SW 1271 (cell line): ENCODE measurements at places on chromosomes 5 and 9.

DNA sequence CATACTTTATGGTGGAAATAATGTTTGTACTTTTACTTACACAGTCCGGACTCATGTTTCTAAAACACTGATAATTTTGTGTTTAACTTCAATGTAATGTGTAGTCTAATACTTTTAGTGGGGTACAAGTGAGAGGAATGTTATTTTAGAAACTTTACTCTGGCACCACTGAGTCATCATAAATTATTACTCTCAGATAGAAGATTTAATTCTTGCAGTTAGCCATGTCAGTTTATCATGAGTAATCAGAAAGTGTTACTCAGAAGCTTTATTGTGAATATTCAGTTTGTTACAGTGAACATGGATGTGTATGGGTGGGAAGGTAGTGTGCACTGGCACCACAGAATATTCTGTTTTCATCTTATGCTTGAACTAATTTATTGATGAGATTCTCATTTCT lies 20.0 kb downstream of the OGN start:
- DNase-seq = no peak

DNA sequence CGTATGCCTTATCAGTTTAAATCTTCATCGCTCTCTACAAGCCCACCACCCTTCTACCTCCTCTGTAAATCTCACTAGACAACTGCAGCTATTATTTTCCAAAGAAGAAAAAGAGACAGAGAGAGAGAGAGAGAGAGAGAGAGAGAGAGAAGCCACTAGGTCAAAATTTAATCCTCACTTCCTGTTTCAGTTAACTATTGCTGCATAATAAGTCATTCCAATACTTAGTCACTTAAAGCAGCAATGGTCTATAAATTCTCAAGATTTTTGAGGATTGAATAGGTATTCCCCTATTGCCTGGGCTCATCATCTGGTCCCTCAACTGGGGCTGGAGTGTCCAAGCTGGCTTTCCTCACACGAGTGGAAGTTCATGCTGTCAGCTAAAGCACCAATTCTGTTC lies 68.8 kb downstream of the ITGA1 start:
- no peak for DNase-seq

DNA sequence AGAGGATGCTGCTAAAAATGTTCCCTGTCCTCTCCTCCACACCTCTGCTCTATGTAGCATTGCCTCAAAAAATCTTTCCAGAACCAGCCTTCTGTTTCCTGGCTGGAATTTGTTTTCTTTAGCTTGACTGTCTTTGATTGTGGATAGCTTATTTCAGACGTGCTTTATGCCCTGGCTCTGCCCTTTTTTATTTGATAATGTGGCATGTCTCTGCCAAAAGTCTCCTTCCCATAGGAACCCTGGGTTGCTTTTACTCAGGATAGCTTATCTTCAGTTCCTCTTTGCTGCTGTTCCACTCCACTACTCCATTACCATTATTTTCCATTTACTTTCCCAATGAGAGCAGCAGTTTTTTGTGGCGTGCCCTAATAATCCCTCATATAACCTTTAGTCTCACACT lies 885 bp upstream of the TMEM252 start:
- DNase-seq = no peak

- no peak for DNase-seq
Observed at GRCh38 chr9:76114144-76114543, 223.7 kb downstream of the PCSK5 start.

DNA sequence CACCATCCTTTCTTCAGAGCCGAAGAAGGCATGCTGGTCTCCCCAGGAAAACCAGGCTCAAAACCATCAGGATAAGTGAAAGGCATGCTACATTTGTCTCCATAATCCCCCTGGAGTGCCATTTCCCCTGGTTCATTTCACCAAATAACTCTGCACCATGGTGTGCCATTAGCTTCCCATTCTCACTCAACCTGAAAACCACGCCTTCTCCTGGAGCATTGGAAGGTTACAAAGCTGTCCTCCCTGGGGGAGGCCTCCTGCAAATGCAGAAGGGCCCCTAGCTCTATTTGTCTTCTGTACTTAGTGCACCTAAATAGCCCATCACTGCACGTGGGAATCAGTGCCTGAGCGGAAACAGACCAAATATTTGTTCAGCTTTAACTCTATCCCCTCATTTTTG lies 90.2 kb upstream of the ICE1 start:
- DNase-seq = no peak

GRCh38 chr5:180873615-180874520 lies 12.8 kb upstream of the ZFP62 start:
- no peak for DNase-seq

DNA sequence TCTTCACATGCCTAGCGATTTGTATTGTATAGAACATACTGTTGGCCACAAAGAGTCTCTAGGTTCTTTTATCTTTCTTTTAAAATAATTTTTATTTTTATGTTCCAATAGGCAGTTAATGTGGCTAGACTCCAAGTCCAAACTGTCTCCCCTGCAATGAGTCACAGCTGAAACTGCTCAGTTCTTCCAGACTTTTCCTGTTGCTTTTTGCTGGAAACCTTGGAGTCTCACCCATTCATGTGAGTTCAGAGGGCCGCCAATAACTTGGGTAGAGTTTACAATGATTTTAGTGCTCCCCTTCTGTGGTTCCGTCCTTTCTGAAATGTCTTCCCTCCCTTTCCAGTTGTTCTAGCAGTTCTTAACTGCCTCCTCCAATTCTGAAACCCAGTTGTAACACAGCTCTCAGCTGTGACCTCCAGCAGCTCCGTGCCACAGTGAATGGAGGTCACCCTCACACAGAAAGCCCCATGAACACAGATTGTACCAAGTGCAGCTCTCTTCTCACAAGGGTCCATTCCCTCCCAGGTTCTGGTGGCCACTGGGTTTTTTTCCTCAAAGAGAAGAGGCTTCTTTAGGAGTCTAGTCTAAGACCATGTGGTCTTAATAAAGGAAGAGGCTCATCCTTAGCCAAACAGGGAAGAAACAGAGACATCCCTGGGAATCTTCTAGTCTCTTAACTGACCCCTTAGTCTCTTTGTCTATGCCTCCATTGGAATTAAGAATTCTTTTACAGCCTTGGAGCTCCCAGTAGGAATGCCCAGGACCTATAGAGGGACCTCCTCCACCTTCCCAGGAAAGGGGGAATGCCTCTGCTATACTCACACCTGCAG lies 198.5 kb downstream of the SPOCK1 start:
- DNase-seq = no peak

DNA sequence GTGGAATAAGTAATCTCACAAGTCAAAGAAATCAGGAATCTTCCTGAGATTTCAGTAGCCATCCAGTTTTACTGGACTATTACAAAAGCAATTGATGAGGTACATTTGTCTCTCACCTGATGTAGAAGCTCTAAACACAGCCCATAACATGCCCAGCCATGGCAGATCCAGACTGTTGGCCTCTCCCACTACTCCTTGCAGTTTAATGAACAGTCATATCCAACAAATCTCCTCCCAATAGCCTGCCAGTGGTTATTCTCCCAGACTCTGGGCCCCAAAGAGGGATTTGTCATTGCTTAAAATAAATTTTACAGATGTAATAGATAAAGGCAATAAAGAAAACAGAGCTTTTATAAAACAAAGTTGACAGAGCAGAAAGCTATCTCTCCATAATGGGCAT lies 80.8 kb downstream of the ZNF608 start:
- no peak for DNase-seq

GRCh38 chr5:66354422-66354821 lies 210.3 kb downstream of the SREK1 start:
- no peak for DNase-seq

DNA sequence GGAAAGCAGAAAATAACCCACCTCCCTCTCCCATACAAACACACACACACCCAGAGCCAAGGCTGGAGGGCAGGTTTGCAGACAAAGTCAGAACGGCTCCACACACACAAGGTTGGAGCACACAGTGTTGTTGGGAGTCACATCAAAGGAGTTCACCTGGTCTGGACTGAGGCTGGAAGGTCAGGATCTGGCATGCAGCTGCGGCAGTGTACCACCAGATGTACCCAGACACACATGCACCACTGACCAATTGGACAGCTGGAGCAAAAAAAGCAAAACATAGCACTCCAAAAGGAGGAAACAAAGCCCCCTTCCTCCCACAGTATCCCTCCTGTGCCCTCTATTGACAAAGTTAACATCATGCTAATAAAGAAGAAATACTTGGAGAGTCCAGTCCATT lies 94.6 kb upstream of the KIF2A start:
- no peak for DNase-seq

DNA sequence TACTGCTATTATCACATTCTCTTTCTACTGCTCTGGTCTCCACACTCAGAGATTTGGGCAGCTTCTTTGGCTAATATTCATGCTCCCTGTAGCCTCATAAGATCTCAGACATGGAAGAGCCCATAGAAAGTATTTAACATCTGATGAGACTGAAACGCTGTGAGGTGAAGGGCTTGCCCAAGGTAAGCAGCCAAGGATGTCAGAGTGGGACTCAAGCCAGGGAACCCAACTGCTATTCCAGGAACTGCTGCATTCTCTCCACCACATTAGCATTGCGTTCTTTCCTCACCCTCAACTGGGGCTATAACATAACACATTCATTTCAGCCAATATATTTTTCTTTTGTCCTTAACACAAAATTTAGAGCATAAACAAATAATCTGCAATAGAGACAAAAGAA lies 3.8 kb downstream of the ADRB2 start:
- DNase-seq = no peak

DNA sequence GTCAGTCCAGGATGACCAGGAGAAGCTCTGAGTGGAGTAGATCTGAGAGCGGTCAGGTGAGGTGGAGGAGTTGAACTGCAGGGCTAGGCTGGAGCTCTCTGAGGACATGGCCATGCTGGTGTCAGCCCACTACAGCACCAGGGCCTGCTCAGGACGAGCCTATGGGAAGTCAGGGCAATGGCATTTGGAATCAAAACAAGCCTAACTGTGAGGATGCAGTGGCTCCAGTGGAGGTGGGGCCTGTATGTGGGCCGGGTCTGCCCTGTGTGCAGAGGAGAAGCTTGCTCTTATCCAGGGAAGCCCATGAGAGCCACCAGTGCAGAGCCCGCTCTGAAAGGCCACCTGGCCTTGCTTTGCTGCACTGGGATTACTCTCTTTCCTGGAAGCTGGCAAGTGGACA lies 11.1 kb downstream of the CXCL14 start:
- no peak for DNase-seq

GRCh38 chr5:58490402-58491050 lies 709 bp upstream of the GAPT start:
- no peak for DNase-seq

DNA sequence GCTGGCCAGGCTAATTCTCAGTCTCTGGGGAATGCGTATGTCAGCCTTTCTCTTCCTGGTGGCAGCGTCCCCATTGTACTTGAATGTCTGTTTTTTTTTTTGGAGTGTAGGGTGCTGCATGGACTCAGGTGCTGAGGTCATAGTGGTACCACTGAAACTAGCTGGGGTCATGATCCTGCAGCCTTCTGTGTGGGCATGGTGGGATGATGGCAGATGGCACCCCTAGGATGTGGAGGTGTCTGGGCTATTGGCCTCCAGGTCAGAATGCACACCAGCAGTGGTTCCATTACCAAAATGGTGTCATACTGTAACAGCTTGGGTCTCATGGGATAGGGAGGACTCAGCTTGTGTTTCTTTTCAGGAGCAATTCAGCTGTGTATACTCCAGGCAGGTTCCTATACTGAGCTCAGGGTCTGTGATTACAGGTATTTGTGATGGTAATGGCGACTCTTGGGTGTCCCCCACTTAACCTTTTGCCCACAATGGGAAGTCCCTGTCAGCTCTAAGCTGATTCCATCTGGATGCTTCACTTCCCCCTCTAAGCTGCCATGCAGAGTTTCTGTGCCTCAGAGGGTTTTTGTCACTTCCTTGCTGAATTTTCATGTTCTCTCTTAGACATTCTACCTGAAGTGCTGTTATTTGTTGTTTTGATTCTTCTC lies 17.9 kb downstream of the HSD17B4 start:
- no peak for DNase-seq

DNA sequence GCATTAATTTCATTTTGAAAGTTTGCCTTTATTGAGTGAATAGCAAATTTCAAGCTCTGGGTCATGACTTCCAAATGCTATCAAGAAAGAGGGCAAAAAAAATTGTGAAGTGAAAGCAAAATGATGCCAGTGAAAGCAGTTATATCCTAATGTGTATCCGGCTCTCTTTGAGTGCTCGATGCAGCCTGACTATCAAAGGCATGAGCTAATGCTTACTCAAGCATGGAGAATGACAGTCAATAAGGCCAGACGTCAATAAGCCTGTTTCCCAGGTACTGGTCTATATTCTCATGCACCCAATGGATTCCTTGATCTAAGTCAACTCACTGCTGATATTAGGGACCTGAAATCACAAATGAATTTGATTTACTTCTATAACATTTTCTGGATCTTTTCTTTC lies 435.5 kb downstream of the CAAP1 start:
- DNase-seq = no peak

DNA sequence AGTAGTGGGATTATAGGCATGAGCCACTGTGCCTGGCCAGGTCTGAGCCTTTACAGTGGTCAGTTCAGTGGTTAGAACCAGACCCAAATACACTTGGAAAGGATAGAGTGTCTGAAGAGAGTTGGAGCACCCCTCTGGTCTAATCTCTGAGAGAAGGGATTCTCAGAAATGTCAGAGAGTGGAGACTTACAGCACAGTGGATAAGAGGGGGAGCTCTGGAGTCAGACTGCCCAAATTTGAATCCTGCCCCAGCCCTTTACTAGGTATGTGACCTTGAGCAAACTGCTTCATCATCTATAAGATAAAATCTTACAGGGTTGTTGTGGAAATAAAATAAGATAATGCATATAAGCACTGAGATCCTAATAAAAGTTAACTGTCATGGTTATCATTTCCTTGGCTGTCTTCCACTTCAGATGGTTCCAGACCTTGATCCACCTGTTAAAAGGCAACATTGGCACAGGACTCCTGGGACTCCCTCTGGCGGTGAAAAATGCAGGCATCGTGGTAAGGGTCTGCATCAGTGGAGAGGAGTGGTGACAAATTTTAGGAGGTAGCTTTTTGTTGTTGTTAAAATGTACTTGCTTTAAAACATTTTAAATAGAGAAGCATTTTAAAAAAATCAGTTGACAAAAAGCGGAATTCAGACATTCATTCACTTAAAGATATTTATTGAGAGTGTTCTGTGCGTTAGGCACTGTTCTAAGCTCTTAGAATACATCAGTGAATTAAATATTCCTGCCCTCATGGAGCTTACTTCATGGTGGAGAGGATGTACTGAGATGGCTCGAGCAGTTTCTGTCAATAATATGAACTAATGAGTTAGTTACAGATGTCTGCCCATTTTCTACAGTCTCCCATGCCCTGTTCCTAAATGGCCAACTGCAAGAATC lies 16.0 kb downstream of the SLC36A1 start:
- no peak for DNase-seq

DNA sequence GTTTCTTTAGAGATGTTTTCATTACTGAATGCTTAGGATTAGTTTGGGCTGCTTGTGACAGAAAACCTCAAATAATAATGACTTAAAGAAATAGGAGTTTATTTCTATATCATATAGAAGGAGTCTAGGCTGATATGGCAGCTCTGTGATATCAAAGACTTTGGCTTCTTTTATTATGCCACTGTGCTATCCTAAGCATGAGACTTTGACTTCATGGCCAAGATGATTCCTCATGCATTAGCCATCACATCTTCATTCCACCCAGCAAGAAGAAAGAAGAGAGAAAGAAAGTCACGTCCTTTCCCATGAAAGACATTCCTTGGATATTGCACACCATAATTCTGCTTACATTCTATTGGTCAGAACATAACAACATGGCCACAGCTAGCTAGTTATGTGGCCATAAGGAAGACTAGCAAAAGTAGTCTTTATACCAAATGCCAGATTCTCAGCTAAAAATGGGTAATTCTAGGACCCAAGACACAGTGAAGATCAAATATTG lies 76.2 kb downstream of the DAPK1 start:
- DNase-seq = no peak

- DNase-seq = no peak
Observed at GRCh38 chr5:87252283-87252605, 15.4 kb upstream of the RASA1 start.

- DNase-seq = no peak
Observed at GRCh38 chr9:38227656-38228055, 158.6 kb upstream of the SHB start.
